ENCODE measurements at places on chromosomes 3 and 15. TPM values are rescaled to one million over a fixed set of nuclear protein-coding genes. Genes with fewer than 3 reads are reported as not detected.

ANKUB1 gene
- total RNA-seq, result 2.2 TPM

TIMP4 gene
- total RNA-seq, result 11.6 TPM

MYL3 gene
- total RNA-seq, result not detected

ATP13A4 gene
- 0.43 TPM for total RNA-seq

PRC1 gene
- 110 TPM for total RNA-seq

ZPLD1 gene
- total RNA-seq, result 0.16 TPM

HHLA2 gene
- 0.13 TPM for total RNA-seq

PCOLCE2 gene
- 61.2 TPM for total RNA-seq

FBXL2 gene
- 19.3 TPM for total RNA-seq

BNC1 gene
- total RNA-seq, result 0.05 TPM

CLDN18 gene
- 0.16 TPM for total RNA-seq

CALML4 gene
- total RNA-seq, result 3.8 TPM

MON1A gene
- total RNA-seq, result 11.9 TPM

KLF13 gene
- 37.0 TPM for total RNA-seq

GPR62 gene
- total RNA-seq, result 0.81 TPM

PRKAR2A gene
- 32.2 TPM for total RNA-seq

CHAC1 gene
- total RNA-seq, result 33.5 TPM

KCNH8 gene
- 14.7 TPM for total RNA-seq

HTR3E gene
- not detected for total RNA-seq

Measured in motor neuron (in vitro differentiated cells).